ENCODE measurements at places on chromosomes 4 and X. TPM values are rescaled to one million over a fixed set of nuclear protein-coding genes. Genes with fewer than 3 reads are reported as not detected.

The SPIN2A gene
- total RNA-seq: 1.5 TPM

The PCSK1N gene
- total RNA-seq: 127 TPM

The MTNR1A gene
- not detected for total RNA-seq

The ZFP92 gene
- 0.07 TPM for total RNA-seq

GRCh38 chr4:336099-336892, 1.3 kb upstream of the ZNF141 start:
- H3K36me3 ChIP-seq: peaks cover 12% of the 10 kb centered on the region
- H3K4me1 ChIP-seq: peaks cover 9% of the 10 kb centered on the region
- DNase-seq: peak; percentile 47
- H3K27ac ChIP-seq: peak overlapping the region; percentile 80

GRCh38 chrX:153494061-153494460, 719 bp upstream of the BGN start:
- H3K4me3 ChIP-seq: no peak overlapping the region
- no peaks in the 10 kb centered on the region for H3K4me1 ChIP-seq
- DNase-seq: no peak
- H3K27me3 ChIP-seq: peaks cover 2% of the 10 kb centered on the region
- H3K27ac ChIP-seq: no peak overlapping the region
- no peaks in the 10 kb centered on the region for H3K36me3 ChIP-seq

DNA sequence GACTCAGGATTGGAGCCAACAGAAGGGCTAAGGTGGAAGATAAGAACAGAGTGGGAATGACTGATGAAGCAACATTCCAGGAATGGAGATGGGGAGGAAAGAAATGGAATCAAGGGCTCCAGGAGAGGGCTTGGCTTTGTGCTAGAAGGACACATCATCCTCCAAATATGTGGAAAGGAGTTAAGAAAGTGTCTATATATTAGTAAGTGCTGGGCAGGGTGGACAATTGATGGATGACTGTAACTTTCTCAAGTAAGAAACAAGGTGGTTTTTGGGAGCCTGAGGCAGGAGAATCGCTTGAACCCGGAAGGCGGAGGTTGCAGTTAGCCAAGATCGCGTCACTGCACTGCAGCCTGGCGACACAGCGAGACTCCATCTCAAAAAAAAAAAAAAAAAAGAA, 71.6 kb upstream of the NFKB1 start:
- no peak for DNase-seq
- no peaks in the 10 kb centered on the region for H3K36me3 ChIP-seq
- peaks cover 2% of the 10 kb centered on the region for H3K27me3 ChIP-seq
- H3K4me1 ChIP-seq: no peaks in the 10 kb centered on the region
- no peak overlapping the region for H3K4me3 ChIP-seq

DNA sequence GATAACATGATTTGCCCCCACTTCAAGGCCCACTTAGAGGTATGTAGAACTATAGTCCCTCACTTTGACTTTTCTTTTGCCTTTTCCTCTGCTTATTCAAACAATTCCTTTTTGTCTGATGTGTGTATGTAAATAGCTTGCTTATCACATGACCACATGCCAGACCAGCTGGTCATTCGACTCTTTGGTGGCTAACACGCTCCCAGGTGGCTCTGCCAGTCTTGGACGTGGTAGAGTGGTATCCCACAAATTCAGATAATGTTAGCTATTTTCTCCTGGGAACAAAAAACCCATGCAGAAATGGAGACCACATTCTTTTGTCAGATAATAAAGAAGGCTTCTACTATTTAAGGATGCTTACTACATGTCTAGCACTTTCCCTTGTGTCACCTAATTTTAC, 47.9 kb downstream of the ARHGAP24 start:
- H3K4me1 ChIP-seq: no peaks in the 10 kb centered on the region
- H3K27ac ChIP-seq: no peak overlapping the region
- H3K36me3 ChIP-seq: no peaks in the 10 kb centered on the region
- no peak for DNase-seq

DNA sequence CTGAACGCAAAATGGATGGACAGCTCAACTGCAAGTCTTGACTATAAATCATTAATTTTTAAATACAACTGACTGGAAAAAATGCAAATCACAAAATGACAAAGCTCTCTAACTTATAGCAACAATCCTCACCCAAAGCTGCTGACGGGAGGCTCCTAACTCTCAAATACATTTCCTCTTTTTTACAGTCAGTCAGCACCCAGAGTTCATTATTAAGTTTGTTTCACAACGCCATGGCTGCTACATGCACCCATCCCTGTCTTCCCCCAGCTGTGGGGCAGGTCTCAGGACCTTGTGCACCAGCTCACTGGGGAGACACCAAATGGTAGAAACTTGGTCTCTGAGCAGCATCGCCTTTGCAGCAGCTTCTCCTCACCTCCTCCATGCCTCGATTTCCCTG, 97.6 kb downstream of the SLC34A2 start:
- no peak overlapping the region for H3K27ac ChIP-seq
- H3K4me3 ChIP-seq: no peak overlapping the region
- no peak for DNase-seq
- peaks cover 4% of the 10 kb centered on the region for H3K27me3 ChIP-seq
- H3K4me1 ChIP-seq: peaks cover 8% of the 10 kb centered on the region

DNA sequence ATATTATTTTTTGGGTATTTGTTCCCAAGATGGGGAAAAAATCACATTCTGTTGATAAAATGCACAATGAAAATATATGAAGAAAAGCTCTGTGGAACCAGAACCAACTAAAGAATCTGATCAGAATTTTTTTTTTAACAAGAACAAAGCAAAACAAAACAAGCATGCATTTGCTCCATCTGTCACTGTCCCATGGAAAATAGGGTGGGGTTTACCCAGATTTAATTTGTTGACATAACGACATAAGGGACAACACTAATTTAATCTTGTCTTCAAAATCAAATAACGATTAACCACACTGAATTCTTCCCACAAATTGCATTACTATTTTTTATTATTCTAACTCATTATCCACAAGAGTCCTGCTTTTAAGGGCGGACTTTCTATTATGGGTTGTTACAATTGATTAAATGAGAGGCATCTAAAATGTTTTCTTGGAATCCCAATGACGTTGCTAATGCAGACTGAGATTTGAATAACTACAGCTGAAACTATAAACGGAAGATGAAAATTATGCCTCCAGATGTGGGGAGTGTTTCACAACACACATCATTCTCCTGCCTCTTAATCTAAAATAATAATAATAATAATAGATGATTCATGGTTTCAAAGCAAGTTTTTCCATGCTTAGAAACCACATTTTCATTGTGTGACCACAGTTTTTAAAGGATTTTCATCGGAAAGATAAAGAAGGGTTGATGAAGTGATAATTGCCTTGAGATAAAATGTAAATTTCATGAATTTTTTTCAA, 307.0 kb upstream of the CPEB2 start:
- H3K36me3 ChIP-seq: peaks cover 9% of the 10 kb centered on the region
- H3K27me3 ChIP-seq: no peaks in the 10 kb centered on the region
- peak overlapping the region; percentile 82 for H3K27ac ChIP-seq

GRCh38 chr4:122232633-122233032, 80.5 kb downstream of the BLTP1 start:
- DNase-seq: no peak
- H3K27ac ChIP-seq: no peak overlapping the region
- H3K36me3 ChIP-seq: no peaks in the 10 kb centered on the region
- no peaks in the 10 kb centered on the region for H3K4me1 ChIP-seq
- H3K27me3 ChIP-seq: no peaks in the 10 kb centered on the region
- H3K4me3 ChIP-seq: no peak overlapping the region

DNA sequence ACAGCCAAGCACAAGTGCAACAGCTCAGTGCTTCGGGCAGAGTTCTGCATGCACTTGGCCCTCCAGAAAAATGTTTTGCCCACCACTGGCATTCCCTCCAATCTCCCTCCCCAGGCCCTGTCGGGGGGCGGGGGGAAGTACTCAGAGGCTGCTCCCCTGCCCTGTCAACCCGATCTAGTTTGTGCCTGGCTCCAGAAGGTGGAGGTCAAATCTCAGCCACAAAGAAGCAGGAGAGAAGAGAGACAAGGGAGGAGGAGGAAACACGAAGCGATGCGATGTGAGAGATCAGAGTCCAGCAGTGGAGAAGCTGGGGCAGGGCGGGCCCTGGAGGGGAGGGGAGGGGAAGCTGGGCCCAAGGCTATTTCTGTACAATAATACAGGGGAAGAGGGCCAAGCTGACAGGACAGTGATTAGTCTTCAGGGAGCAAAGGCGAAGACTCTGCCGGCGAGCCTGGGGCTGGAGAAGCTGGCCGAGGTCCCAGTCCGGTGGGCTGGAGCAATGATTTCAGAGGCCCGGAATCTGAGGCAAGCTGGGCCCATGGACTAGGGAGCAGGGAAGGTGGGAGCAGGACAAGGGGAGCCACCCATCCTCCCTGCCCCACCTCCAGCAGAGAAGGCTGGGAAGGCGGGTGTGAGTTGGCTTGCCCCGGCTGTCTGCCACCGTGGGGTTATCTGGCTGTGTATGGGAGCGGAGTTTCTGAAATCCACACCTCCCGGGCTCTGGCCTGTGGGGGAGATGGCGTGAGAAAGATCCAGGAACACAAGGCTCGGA, 167.1 kb downstream of the EFNB1 start:
- no peaks in the 10 kb centered on the region for H3K4me1 ChIP-seq
- no peaks in the 10 kb centered on the region for H3K36me3 ChIP-seq
- peaks cover 6% of the 10 kb centered on the region for H3K27me3 ChIP-seq
- DNase-seq: no peak
- H3K27ac ChIP-seq: no peak overlapping the region

- no peak for DNase-seq
- H3K27ac ChIP-seq: peak overlapping the region; percentile 80
- H3K4me3 ChIP-seq: peak overlapping the region; percentile 59
- peaks cover 7% of the 10 kb centered on the region for H3K36me3 ChIP-seq
Observed at GRCh38 chr4:88880501-88881226, 176.3 kb downstream of the FAM13A start.

DNA sequence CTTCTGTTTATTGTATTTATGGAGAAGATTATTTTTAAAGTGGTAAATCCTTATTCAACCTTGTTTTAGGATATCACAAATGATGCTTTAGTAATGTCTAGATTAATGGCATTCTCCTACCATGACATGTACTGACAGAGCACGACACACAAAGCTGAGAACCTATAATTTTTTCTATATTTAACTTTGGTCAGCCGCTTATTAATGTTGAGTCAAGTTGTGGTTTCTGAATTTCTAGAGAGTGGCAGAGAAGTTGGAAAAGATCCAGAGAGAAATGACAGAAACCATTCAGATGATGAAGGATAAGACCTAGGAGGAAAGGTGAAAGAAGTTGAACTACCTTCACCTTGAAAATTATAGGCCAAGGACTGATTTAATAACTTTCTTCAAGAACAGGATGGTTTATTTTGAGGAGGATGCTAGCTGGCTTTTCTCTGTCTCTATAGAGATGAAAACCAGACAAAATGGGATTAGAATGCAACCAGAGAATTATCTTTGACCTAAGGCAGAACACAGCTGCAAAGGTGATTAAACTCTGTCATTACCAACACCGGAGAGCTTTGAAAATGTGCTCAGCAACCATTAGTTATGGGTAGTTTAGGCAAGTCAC, 62.6 kb upstream of the TSPAN5 start:
- no peaks in the 10 kb centered on the region for H3K27me3 ChIP-seq
- DNase-seq: no peak
- no peak overlapping the region for H3K4me3 ChIP-seq
- no peaks in the 10 kb centered on the region for H3K4me1 ChIP-seq
- H3K36me3 ChIP-seq: peaks cover 24% of the 10 kb centered on the region
- H3K27ac ChIP-seq: no peak overlapping the region

DNA sequence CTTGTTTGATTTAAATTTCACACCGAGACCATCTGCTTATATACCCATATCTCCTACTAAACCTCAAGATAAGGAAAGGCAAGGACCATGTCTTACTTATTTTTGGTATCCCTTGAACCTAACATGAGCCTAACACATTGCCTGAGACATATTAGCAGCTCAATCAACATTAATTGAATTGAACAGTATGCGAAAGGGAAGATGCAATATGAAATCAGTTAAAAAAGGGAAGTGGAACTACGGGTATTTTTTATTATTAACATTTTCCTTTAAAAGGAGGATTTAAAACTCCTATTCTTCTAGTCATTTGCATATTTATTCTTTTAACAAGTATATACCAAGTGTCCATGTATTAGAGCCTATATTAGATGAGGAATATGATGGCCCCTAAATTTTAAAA, 197.0 kb downstream of the CAMK2D start:
- no peak overlapping the region for H3K4me3 ChIP-seq
- no peaks in the 10 kb centered on the region for H3K4me1 ChIP-seq
- no peak for DNase-seq
- no peaks in the 10 kb centered on the region for H3K36me3 ChIP-seq
- no peak overlapping the region for H3K27ac ChIP-seq
- no peaks in the 10 kb centered on the region for H3K27me3 ChIP-seq

DNA sequence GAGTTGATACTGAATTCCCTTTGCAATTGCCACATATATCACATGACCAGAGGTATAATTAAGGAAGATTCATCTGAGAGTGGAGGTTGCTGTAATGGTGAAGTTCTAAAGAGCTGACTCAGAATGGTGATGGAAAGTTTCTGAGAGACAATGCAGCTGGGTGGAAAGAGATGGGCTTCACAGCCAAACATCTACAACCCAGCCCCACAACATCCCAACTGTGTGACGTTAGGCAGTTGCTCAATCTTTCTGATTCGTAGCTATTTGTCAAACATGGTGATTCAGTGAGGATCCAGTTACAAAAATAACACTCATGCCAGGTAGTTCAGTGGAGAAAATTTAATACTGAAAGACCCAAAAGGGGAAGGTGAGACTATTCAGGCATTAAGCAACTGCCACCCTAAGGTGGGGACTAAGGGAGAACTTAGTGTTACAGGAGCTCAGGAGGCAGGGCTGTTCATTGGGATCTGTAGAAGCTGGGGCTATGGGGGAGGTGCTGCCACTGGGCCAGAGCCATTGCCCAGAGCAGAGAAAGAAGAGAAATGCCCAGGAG, 6.9 kb upstream of the AFF1 start:
- H3K36me3 ChIP-seq: no peaks in the 10 kb centered on the region
- H3K4me1 ChIP-seq: no peaks in the 10 kb centered on the region
- no peak for DNase-seq
- H3K27ac ChIP-seq: no peak overlapping the region

DNA sequence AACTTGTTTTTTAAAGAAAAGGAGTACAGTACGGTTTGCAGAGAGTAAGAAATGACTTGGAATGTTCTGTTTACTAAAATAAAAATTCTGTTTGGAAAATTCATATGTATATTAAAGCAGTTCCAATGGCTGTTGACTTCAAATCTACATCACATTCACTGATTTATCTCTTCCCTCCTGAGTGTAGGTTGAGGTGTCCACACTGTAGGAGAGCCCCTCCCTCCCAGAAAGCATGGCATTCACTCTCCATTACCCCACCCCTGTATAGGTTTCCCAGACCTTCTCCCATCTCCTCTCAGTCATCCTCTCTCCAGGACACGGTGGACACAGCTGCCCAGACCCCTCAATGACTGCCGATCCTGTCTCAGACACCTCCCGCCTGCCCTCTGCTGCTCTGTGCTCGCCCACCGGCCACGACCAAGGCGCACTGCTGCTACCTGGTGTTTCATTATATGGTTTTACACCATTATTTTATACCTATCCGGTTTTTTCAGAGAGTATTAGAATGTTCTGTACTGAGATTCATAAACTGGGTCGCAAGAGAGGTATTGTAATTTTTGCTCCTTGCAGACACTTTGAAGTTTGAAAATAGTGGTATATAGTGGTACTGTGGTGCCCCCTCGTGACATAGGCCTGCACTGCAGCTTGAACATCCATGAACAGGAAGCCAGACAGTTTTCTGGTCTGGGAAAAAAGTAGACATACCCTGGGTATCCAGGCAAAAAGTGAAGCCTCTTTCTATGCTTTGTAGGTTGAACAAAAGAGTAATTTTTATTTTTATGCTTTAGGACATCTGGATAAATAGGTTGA, 38.8 kb upstream of the BEX4 start:
- peak; percentile 72 for DNase-seq
- no peaks in the 10 kb centered on the region for H3K27me3 ChIP-seq
- no peak overlapping the region for H3K27ac ChIP-seq
- no peaks in the 10 kb centered on the region for H3K36me3 ChIP-seq
